CD4-positive, alpha-beta T cell treated with Interleukin-15 for 4 hours (primary cell): ENCODE measurements at places on chromosomes 2 and 18.

DNA sequence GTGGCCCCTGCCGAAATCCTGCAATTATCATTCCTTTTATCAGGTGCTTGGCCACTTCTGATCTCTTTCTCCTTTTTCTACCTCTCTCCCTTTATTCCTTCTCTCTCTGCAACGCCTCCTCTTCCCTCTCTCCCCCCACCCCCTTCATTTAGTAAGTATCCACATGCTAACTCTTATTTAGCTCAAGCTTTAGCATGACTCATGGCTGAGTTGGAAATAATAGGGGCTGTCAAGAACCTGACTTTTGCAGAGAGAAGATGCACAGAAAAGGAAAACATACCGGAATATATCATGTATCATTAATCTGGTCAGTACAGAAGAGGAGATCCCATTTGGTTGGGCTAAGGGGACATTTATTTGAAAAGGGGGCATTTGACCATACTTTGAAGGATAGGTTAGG, 33.1 kb downstream of the FAM171B start:
- no peak for DNase-seq

- DNase-seq, result no peak
These were observed 403.1 kb upstream of the TRIB2 start for GRCh38 chr2:12313445-12314126.

DNA sequence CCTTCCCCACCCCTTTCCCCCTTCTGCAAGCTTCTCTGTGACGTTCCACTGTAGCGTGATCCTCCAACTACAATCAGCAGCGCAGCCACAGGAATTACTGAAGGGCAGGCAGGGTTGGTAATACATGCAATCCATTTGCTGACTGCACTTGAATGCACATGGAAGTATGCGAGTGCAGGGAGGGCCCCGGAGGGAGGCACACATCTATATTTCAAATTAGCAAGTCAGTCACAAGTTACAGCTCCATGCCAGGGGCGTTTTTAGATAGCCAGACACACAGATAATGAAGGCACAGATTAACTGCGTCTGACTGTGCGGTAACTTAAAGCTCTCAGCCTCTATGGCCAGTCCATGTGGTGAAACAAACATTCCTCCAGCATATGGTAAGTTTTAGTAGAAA, 209.2 kb upstream of the GATA6 start:
- DNase-seq, result no peak

DNA sequence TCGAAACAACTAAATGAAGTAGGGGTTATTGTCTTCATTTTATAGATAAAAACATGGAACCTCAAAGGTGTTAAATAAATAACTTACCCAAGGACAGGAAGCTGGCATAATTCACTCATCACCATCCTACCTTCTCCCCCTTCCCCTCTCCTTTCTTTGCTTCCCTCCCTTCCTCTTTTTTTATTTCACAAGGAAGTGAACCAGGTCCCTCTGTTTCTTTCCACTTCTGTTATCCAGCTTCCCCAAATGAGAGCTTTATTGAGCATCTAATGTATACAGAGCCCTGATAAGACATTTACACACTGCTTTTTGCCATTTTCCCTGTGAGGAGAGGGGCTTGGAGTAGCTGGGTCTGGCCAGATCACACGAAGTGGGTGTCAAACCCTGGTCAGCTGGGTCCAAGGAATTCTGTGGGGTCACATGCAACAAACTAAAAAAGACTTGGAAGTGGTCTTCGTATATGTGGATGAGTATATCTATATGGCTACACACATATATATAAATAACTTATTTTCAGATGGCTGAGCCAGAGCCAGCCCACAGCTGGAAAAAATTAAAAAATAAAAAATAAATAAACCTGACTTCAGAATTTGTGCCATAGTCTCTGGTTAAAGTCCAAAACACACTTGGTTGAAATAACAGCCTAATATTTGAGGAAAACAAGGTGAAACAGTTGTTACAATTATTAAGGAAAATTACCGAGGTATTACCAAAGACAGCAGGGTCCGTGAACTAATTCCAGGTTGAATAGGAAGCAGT, 49.3 kb upstream of the FOSL2 start:
- no peak for DNase-seq

DNA sequence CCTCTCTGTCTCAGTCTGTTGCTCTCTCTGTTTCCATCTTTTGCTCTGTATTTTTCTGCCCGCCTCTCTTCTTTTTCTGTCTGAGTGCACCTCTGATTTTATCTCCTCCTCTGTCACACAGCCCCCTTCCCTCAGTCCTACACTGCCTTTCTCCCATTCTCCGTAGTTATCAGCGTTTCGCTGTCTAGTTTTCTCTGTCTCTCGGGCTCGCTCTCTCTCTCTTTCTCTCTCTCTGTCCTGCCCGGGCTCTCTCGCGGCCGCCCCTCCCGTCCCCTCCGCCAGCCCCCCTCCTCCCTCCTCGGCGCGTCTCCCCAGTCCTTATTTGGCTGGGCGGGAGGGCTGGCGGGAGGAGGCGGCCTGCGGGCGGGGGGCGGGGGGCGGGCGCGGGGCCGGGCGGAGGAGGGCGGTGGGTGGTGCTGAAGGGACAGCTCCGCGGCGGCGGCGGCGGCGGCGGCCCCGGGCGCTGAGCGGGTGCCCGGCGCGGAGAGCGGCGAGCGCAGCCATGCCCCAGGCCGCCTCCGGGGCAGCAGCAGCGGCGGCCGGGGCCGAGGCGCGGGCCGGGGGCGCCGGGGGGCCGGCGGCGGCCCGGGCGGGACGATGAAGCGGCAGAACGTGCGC, at the start of gene KCNK3:
TSS of gene KCNK3 (plus strand) at position 444 of the 618 bp plus-strand sequence. CDS start at position 598, 154 bp downstream.
- no peak for DNase-seq

DNA sequence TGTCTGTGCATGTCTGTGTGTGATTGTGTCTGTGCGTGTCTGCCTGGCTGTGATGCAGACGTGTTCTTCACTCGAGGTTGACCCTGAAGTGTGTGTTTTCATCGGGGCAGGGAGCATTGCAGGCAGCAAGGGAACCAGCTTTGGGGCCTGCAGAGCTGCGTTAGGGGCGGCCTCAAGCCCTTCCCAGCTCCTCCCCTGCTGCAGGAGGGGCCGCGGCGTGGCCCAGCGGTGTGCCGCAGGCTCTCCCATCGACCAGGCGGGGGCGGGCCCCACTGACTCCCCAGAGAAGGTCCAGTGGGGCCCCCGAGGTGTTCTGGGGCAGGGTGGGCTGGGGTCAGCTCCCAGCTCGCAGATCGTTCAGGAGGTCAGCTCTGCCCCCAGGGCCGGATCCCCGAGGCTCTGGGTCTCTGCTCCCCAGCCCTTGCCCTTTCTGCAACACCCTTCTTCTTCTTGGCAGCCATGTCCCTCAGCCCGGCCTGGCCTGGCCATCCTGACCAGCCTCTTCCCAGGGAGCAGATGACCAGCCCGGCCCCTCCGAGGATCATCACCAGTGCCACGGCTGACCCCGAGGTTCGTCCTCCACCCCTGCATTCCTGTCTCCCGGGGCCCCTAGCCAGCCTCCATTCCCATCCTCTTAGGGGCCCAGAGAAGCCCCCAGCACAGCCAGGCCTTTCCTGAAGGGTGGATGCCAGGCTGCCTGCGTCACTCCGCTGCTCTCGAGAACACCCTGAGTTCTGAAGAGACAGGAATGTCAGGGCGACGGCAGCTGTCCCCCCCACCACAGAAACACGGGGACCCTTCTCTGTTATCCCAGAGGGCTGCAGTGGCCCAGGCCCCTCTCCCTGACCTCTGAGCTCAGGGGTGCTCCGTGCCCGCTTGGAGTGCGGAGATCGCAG, 11.1 kb upstream of the KLHL30 start:
- DNase-seq, result no peak

- no peak for DNase-seq
These were observed 215.3 kb upstream of the CDH19 start for GRCh38 chr18:66819235-66819634.

DNA sequence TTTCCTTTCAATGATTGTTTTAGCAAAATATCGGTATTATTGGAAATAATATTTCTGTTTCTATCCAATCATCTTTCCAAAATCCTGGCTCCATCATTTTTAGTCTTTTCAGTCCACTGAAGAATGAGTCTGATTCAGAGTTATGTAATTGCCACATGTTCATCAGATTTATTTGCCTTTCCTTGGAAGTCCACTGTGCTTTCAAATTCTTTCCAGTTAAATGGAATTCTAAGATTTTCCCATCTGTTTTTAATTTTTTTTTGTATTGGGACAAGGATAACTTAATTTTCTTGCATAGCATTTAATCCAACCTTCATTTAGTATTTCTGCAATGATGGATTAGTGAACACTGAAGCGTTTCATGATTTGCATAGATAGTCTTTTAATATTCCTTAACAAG, 521.5 kb upstream of the NRXN1 start:
- DNase-seq, result no peak

DNA sequence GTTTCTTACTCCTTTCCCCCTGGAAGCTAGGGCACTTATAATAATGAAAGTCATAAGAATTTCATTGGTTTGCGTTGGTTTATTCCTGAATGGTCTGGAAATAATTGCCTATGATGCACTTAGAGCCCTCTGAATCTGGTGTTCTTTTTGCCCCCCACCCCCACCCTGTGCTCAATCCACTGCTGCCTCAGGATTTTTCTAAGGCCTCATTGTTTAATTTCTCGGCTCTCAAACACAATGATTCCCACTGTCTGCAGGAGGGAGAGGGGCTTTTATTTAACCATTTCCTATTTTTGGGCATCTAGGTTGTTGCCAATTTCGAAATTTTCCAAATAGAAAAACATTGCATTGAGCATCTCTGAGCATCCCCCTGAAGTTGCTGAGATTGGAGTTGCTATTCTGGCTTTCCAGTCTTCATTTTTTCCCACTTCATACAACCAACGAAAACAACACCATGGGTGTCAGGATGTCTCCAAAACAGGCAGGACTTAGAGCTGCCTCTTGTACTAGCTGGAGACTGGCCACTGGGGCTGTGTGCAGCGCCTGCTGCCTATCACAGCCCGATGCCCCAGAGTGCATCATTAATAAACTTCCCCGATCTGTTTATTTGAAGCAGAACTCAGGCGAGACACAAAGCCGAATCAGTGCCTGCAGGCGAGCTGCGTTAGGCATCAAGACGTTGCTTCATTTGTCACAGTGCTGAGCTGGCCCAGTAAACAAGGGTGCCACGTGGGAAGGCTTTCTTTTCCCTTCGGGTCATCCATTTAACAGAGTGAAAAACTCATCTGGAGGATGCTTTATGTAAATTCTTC, 1.8 kb upstream of the PCARE start:
- DNase-seq, result no peak

DNA sequence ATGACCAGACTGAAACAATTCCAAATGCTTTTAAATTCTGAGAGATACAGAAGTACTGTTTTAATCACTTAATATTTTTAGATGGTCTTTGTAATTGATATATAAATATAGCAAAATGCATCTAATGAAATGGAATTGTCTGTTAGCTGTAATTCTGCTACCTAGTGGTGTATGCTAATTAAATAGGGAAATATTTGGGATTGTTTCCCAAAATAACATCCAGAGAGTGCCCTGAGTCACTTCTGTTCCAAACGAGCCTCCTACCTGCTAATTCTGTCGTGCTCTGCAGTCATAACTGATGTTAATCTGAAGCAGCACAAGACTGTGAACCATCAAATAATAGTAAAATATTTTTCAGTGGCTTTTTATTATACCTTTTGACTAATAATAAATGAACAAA, 71.4 kb upstream of the NOSTRIN start:
- DNase-seq, result no peak

DNA sequence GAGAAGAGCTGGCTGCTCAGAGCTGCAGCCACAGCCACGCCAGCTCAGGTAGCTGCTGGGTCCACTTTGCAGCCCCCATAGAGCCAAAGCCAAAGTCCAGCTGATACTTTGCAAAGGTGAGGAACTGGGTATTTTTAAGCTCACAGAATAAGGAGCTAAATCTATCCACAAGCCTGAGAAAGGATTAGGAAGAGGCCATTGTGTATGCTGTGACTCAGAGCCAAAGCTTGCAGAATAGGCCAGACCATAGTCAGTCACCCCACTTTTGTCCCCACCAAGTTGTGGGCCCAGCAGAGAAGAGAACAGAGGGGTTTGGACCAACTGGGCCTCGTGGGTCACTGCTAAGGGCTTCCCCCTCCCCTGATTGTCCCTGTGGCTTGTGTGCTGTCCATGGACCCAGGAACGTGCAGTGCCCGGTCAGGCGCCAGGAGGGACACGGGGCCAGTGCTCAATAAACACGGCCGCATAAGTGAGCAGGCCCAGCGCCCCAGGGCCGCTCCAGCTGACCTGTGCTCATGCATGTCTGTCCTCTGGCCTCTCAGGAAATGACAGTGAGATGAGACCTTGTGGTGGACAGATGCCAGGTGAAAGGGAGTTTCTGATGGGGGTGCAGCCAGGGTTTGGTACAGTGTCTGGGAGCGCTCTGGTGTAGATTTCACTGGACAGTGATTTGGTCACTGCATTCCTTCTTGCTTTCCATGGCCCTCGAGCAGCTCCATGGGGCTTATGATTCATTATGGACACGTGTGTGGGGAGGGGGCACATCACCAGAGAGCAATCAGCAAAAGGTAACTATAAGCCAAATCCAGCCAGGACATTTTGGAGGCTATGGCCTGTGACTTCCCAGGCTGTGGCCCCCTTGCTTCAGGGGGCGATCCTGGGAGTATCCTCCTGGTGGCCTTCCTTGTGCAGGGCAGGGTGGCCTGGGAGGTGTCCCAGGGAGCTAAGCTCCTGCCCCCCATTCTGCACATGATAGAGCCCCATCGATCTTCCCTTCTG, 31.3 kb downstream of the MAL start:
- no peak for DNase-seq

DNA sequence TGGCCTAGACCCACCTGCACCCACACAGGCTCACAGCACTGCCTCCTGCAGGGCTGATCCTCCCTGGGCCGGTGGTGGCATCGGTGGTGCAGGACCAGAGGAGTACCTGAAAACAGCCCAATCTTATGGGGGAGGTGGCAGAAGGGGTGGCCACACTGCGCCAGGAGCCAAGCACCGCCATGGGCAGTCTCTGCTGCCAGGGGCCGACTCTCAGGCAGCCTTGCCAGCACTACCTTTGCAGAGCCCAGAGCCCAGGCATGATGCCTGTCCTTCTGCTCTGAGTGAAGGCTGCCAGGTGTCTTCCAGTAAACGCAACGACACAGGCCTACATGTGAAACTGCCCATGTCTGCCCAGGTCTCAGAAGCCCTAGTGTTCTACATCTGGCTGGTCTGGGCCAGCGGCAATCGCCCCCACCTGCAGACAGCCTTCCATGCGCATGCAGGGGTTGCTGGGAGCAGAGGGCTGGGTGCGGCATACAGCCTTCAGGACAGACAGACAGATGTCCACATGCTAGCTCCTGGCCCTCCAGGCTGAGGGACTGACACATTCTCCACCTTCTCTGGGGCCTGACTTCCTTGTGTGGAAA, 6.8 kb downstream of the HS6ST1 start:
- DNase-seq, result no peak

GRCh38 chr2:84676295-84676694, 160.0 kb downstream of the DNAH6 start:
- no peak for DNase-seq

DNA sequence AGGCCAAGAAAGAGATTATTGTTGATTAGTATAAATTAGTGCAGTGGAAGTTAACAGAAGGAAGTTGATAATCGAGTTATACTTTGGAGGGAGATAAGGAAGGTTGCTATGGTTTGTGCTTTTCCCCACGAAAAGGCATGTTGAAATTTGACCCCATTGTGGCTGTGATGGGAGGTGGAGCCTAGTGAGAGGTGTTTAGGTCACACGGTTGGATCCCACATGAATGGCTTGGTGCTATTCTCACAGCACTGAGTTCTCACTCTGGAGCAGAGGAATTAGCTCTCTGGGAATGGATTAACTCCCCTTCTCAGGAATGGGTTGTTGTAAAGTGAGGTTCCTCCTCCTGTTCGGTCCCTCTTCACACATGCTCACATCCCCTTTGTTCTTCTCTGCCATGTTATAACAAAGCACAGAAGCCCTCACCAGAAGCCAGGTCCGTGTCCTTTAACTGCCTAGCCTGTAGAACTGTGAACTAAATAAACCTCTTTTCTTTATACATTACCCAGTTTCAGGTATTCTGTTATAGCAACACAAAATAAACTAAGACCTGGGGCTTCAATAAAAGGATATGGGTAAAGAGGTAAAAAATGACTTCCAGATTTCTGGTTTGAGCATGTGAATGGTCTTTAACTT, 21.9 kb downstream of the PIGN start:
- DNase-seq, result no peak
